DMS153 (cell line): ENCODE measurements at places on chromosomes 4 and X.

- peak; percentile 80 for DNase-seq
Observed at GRCh38 chr4:76251441-76252270, at the start of gene FAM47E. Gene FAM47E, plus strand, starts transcription at chr4:76251721. Its CDS starts 26 bp downstream, at chr4:76251747.

GRCh38 chrX:110699109-110699508, 96.5 kb downstream of the CHRDL1 start:
- no peak for DNase-seq

DNA sequence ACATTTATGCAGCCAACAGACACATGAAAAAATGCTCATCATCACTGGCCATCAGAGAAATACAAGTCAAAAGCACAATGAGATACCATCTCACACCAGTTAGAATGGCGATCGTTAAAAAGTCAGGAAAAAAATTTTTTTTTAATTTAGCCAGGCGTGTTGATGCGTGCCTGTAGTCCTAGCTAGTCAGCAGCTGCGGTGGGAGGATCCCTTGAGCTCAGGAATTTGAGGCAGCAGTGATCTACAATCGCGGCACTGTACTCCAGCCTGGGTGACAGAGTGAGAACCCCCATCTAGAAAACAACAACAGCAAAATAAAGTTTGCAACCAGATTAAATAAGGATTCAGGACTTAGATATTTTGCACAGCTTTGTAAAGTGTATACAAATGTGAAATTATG, 65.7 kb upstream of the ALG13 start:
- no peak for DNase-seq

DNA sequence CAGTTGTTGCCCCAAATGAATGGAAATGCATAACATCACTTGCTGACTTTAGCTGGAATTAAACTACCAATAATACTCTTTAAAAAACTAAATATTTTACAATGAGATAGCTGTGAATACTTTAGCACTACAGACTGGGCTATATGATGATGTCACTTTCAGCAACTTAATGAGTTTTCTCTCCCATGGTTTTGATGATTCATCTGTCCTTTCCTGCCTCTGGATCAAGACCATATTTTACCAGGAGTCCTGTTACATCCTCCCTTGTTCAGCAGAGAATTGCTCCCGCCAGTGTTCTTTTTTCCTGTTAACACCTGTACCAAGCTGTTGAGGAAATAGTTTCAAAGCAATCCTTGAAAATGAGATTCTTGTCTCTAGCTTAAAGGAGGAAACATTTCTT, 543.0 kb downstream of the SPRY1 start:
- DNase-seq, result no peak

GRCh38 chr4:96729641-96730040, 889.7 kb downstream of the PDHA2 start:
- DNase-seq, result no peak

DNA sequence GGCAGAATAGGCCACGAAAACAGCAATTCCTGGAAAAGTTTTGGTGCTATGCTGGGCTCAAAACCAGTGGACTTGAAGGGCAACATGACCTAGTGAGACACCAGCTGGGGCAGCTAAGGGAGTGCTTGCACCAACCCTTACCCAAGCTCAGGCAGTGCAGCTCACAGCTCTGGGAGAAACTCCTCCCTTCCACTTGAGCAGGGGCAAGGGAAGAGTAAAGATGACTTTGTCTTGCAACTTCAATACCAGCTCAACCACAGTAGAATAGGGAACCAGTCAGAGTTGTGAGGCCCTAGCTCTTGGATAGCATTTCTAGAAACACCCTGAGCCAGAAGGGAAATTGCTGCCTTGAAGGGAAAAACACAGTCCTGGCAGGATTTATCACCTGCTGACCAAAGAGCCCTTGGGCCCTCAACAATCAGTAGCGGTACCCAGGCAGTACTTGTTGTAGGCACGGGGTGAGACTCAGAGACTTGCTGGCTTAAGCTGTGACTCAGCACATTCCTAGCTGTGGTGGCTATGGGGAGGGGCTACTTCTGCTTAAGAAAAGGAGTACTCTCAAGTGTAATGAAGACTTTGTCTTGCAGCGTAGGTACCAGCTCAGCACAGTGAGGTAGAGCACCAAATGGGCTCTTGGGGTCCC, 19.7 kb upstream of the ABCG2 start:
- no peak for DNase-seq

- DNase-seq, result no peak
Observed at GRCh38 chr4:3174371-3175338, 74.3 kb upstream of the MSANTD1 start.

DNA sequence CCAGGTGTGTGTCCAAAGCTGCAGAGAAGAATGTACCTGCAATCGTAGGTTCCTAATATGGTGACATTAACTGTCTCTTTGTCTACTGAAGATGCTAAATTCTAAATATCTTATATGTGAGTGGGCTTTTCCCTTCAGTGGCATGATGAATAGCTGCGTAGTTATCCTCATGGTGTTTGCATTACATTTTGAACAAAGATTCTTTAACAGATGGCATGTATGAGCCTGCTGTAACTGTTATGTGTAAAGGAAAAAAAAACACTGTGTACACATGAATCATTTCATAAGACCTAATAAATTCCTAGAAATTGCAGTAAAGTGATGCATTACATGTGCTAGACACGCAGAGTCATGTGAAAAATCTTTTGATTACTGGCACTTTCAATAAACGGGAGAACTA, 288.0 kb downstream of the SH2D1A start:
- DNase-seq, result no peak

DNA sequence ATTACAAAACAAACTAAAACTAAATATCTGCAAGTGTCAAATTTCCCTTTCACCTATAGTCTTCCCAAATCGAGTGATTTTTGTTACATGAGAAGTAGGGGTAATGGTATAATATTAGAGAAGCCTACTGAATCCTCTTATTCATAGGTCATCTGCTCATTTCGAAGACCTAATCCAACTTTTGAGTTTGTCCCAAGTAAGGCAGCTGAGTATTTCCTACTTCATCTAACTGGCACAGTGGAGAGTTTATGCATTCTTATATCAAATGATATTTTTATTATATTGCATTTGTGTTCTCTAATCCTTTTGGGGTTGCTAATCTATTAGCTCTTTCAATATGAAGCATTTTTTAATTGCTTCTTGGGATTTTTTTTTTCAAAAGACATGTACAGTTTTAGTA, 7.7 kb upstream of the NR3C2 start:
- DNase-seq, result no peak

GRCh38 chr4:3209551-3210325, 39.2 kb upstream of the MSANTD1 start:
- no peak for DNase-seq

- no peak for DNase-seq
Observed at GRCh38 chr4:6177587-6178197, 22.7 kb downstream of the JAKMIP1 start.

GRCh38 chrX:106481341-106481740, 130.4 kb upstream of the RADX start:
- no peak for DNase-seq

DNA sequence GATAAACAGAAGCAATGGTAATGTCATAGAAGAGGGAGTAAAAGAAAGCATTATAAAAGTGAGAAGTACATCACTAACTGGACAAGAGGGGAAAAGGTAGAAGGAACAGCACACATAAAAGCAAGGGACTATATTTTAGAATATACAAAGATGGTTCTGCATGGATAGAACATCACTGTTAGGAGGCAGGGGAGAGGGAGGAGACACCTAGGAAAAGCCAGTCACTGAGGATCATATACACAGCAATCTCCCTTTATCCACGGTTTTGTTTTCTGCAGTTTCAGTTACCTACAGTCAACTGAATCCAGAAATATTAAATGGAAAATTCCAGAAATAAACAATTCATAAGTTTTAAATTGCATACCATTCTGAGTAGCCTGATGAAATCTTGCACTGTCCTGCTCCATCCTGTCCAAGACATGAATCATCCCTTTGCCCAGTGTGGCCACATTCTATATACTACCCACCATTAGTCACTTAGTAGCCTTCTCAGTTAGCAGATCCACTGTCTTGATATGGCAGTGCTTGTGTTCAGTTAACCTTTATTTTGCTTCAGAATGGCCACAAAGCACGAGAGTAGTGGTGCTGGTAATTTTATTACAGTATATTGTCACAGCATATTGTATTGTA, 74.2 kb downstream of the PPA2 start:
- DNase-seq, result no peak

DNA sequence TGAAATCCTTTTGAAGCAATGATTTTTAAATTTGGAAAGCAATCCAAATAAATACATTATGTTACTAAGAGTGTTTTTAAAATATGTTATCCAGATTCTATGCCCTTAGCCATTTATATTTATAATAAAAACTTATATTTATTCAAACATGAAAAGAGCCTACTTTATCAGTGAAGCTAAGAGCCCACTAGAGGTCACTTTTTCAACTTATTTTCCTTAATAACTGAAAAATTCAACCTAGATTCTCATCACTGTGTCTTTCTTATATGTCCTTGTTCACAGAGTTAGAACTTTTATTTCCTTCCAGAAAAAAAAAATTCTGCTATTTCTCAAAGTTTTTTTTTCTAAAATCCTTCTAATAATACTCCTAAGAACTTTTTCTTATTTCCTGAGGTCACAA, 23.9 kb downstream of the PRDM8 start:
- no peak for DNase-seq

GRCh38 chr4:163895378-163896005, 401.0 kb downstream of the TMA16 start:
- DNase-seq, result peak; percentile 6

DNA sequence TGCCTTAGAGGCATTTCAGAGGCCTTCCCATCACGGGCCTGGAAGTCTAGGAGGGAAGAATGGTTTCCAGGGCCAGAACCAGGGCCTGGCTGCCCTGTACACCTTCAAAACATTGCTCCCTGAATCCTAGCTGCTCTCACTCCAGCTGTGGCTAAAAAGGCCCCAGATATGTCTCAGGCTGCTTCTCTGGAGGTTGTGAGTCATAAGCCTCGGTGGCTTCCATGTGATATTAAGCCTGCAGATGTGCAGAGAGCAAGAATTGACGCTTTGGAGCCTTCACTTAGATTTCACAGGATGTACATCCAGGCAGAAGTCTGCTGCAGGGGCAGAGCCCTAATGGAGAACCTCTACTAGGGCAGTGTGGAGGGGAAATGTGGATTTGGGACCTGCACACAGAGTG, 502.5 kb downstream of the GRXCR1 start:
- no peak for DNase-seq

DNA sequence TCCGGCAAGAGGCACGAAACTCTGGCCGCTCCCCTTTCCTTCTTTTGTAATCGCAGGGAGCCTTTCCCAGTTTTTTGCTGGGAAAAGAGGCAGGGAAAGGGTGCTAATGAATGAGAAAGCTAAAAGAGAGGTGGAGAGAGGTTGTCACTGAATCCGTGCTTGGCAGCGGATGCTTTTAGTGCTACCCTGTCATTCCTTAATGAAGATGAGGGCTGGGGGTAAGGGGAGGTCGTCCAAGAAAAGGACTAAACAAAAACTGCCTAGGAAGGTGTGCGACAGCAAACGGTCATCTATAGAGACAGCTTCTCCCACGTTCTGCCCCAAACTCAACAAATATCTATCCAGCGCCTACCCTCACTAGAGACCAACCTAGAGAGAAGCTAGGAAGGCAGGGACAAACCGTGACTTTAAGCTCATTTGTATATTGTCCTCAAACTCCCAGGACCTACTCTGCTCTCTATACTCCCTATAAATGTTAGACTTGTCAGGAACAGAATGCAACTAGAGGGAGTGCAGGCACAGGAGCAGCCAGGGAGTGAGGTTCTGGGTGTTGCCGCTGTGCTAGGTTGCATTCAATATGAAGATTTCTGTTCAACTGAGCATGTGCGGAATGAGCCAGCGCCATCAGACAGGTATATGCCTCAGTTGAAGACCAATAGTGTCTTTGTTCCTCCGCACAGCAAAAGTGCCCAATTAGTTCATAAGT, 777 bp upstream of the CASK start:
- peak; percentile 44 for DNase-seq

- no peak for DNase-seq
Observed at GRCh38 chr4:156547891-156548290, 423.7 kb downstream of the PDGFC start.

DNA sequence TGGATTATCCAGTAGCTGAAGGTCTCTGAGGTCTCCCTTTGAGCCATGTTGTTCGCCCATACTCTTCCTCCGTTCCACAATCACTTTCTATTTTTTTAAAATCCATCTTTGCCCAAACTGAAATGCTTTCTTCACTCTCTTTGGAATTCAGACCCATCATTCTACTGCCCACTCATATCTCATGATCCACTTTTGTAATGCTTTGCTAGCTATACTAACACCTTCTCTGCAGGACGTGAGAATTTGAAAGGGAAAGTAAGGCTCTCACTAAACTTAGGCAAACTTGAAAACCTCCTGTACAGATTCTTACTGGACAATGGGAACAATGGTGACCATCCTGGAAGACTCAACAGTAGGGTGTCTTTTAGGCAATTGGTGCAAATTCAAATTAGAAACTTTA, 8.8 kb upstream of the RTL8A start:
- no peak for DNase-seq

GRCh38 chr4:181006499-181007260, 1236.5 kb upstream of the TENM3 start:
- no peak for DNase-seq

DNA sequence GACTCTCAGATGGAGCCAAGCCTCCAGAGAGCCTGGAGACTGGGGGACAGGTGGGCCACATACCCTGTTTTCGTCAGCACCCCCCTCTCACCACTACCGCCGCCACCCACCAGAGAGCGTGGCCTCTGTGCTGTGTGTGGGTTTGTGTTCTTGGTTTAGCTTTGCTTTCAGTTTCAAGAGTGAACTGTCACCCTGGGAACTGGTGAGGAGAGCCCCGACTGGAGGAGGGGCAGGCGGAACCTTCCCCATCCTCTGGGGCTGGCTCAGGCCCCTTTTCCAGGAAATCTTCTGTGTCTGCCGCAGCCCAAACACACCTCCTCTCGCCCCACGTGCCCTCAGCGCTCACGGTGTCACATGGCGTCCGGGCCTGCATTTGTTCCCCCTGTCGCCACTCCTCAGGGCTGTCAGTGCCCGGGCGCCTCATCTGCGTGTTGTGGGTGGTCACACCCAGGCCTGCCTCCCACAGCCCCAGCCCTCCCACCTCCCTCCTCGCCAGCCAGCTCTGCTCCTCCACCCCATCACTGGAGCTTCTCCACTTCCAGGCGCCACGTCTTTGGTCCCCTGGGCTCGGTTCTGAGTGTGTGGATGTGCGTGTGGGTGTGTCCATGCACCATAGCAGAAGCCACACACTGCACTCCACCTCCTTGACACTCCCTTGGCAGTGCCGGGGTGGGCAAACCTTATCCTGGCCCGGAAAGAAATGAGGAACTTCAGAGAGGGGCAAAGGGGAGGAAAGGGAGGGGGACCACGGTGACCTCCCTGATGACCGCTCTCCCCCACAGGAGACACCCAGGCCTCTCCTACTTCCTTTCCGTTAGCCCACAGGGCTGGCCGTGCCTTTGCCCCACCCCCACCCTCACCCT, 27.8 kb downstream of the ELF4 start:
- no peak for DNase-seq
